ENCODE measurements at places on chromosomes 6 and 20.

DNA sequence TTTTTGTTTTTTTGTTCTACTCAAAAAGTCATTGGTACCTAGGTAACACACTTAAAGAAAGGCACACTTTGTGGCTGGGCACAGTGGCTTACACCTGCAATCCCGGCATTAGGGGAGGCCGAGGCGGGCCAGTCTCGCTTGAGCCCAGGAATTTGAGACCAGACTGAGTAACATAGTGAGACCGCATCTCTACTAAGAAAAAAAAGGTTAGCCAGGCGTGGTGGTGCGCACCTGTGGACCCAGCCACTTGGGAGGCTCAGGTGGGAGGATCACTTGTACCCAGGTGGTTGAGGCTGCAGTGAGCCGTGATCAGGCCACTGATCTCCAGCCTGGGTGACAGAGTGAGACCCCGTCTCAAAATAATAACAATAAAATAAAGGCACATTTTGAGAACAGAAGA is 67.4 kb upstream of the BHLHE23 start:
- DNase-seq, result no peak

- DNase-seq, result no peak
These were observed 126.1 kb upstream of the LAMP5 start for GRCh38 chr20:9388160-9388812.

DNA sequence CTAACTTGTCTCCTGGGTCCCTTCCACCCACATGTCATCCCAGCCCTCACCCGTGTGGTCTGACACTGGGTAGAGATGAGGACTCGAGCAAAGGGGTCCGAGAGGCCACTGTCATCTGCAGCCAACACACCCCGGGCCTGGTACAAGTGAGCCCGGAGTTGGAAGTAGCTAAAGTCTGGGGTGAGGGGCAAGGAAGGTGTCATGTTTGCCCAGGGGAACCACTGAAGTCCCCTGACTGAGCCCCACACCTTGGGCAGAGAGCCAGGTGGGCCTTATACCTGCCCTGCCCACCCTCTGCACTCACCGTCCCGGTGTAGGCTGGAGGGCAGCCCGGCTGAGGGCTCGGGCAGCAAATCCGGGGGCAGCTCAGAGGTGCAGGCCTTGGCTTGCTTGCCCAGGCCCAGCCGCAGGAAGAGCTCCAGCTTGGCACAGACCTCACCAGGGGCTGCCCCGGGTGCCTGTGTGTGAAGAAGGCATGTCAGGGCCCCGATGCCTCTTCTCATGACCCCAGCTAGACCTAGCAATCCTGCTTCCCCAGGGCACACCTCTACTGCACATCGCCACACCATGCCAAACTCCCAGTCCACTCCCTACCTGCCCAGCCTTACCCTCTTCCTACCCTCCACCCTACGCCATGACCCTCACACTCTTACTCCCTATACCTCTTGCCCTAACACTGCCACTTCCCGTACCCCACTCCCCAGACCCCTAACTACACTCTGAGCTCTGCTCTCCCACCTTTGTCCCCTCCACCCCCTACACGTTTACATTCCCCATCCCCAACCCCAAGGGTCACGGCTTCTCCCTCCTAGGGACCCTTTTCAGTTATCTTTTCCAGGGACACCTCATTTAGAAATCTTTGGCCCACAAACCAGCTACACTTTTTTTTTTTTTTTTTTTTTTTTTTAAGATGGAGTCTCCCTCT is 31.7 kb upstream of the SPAG4 start:
- no peak for DNase-seq

- no peak for DNase-seq
These were observed 101.5 kb upstream of the BACH2 start for GRCh38 chr6:90397929-90398674.

DNA sequence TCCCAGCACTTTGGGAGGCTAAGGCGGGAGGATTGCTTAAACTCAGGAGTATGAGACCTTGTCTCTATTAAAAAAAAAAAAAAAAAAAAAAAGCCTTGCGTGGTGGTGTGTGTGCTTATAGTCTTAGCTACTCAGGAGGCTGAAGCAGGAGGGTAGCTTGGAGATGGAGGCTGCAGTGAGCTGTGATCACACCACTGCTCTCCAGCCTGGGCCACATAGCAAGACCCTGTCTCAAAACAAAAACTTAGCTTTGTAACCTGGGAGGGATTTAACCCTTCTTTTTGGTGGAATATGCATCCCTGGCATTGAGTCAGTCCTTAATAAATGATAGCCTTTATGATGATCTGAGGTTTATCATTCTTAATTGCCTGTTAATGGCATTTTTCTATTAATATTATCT is 12.8 kb downstream of the ASXL1 start:
- DNase-seq, result no peak

GRCh38 chr20:3072530-3073250 is 1.3 kb downstream of the OXT start:
- DNase-seq, result no peak

DNA sequence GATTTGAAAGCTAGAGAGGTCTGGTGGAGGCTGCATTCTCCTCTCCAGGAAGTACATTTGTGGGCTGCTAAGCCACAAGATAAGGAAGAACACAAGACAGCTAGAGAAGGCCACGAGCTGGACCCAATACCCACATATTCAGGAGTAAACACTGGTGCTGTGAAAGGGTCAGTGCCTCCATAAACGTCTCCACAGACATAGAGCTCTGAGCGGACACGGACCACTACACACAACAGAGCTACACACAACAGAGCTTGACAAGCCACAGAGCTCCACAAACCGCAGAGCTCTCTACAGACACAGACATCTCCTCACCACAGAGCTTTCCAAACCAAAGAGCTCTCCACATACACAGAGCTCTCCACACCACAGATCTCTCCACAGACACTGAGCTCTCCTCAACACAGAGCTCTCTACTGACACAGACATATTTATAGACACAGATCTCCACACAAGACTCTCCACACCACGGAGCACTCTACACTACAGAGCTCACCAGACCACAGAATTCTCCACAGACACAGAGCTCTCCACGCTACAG is 51.9 kb downstream of the ERMARD start:
- DNase-seq, result no peak

DNA sequence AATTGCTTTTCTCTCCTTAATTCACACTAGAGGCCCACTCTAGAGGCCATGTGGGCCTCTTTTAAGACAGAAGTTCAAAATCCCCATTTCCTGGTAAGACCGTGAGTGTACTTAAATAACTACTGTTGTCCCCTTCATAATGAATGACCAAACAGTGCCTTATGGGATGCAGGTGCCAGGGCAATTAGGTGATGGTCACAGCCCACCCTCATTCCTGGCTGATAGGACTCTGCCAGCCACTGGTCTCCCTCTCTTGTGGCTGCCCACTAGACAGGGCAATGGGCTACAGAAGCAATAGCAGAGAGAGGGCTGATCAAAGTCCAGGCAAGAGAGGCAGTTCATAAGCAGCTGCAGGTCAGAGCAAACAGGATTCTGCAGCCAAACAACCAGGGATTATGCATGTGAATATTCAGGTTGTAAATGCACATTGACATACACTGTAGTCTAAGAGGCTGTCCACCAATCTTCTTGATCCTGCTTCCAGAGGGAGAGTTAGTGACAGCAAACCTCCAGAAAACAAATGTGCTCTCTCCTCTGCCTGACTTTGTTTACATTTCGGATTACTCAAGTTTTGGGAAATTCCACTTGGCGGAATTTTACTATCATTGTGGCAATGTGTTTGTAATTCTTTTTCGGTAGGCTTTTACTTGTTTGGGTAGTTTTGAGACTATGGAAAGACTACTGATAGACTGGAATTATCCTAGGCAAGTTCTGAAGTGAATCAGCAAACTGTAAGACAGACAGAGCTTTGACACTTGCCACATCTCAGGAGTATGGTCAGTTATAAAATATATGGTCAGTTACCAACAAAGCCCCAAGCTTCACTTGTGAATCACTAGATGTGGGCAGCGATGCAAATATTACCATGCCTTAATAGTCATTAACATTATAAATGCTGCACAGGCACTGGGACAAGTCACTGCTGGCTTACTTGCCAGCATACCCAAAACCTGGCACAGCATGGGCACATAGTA is 12.8 kb downstream of the PTPRK start:
- no peak for DNase-seq

- no peak for DNase-seq
These were observed 355.1 kb upstream of the ADGRB3 start for GRCh38 chr6:68279793-68280557.

- no peak for DNase-seq
These were observed 1.9 kb upstream of the C20orf204 start for GRCh38 chr20:64033981-64034493.

GRCh38 chr6:126824226-126824625 is 294.2 kb upstream of the RSPO3 start:
- no peak for DNase-seq

GRCh38 chr20:19872001-19872400 is 113.9 kb downstream of the RIN2 start:
- no peak for DNase-seq

DNA sequence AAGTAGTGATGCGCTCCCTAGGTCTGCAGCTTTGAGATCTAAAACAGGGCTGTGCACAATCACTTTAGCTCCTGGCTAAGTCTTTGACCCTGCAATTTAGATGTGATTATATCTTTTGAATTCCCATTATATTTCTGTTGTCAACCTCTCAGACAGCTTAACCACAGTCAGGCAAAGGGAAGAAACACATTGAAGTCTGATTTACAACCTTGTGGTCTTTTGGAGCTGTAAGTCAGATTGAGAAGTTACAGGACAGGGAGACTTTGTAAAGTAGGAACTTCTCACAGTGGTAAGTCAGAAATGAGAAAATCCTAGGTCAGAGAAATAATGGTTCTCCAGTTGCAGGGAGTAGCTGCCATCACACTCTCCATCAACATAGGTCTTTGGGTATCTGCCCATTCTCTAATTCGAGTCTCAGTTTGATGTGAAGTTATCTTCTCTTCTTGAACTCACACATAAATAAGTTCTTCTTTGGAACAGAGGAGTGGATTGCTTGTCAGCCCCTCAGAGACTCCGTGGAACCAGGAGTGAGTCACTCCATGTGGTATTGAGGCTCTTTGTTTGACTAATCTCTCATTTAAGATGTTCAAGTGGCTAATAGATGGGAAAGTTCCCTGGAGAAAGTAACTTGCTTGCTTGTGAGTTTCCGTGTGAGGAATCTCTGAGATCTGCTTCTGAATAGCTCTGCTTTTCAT is 35.0 kb upstream of the SGK1 start:
- DNase-seq, result no peak

- DNase-seq, result no peak
These were observed 10.7 kb downstream of the MANEA start for GRCh38 chr6:95587989-95588388.

GRCh38 chr6:129648819-129649491 is 61.0 kb downstream of the ARHGAP18 start:
- no peak for DNase-seq

DNA sequence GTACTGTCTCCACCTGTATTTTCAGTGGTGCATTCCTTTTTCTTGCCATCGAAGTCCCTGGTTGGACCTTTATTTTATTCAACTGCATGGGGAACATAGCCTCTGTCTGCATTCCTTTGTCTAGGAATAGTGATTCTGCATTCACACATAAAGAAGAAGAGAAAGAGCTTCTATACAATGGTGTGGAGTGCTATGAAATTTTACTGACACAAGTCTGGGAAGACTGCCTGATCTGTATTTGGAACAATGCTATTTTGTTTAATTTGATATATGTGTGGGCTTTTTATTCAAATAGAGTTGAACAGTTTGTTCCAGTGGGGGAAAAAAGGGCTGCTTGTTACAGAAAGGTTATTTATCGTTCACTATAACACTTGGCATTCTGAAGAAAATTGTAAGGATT is 375.7 kb upstream of the POU3F2 start:
- DNase-seq, result no peak

- no peak for DNase-seq
These were observed 978 bp downstream of the WFDC6 start for GRCh38 chr20:45538209-45538799.

DNA sequence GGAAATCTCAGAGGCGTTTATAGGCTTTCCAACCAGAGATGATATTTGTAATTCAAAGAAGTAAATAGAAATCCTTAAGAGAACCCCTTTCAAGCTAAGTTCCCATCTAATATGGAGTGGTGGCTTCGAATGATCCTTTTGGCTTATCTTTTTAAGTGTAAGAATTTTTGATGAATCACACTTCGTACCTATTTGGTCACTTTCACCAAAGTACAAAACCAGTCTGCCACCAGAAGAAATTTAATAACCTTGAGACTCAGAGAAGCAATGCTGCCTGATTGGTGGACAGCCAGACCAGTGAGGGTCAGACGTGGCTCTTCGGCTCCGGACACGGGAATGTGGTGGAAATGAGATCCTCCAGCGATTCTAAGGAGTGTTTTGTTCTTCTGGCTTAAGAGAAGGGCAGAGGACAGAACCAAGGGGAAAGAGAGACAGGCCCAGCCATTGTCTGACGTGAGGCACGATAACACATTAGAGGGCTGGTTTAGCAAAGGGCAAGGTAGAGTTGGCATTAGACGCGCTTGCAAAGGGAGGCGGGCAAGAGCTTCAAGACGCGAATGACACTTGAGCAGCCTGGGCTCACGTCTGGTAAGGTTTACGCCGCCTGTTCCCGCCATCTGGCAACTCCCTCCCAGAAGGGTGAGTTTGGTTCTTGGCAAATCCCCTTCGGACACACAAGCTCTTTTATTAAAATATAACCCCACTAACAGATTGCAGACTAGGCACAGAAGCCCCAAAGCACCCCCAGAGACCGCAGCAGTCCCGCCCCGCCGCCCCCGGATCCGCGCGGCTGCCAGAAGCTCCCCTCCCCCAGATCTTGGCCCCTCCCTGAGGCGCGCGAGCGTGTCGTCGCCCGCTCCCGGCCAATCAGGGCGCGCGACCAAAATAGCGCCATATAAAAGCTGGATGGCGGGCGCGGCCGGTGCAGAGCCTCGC is 50.0 kb upstream of the EZR start:
- DNase-seq, result peak; percentile 35

GRCh38 chr6:69265706-69266105 is 531.1 kb downstream of the LMBRD1 start:
- no peak for DNase-seq

GRCh38 chr6:93889713-93890112 is 470.4 kb upstream of the EPHA7 start:
- no peak for DNase-seq

- DNase-seq, result no peak
These were observed 131.2 kb upstream of the BTN3A2 start for GRCh38 chr6:26233649-26234420.

DNA sequence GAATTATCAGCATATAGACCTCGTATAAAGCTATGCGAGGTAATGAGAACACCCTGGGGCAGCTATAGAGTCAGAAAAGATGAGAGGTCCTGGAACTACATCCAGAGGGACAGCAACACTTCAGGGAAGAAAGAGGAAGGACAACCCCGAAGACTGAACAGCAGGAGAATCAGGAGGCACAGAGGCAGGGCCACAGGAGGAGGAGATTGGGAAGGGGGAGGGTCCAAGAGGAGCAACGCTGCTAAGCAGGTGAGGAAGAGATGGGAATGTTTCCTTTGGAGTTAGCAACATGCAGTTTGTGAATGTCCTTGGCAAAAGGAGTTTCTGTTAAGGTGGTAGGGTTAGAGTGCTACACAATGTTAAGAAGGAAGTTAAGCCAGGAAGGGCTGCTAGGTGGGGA is 79.5 kb upstream of the OLIG3 start:
- no peak for DNase-seq
